ENCODE measurements at places on chromosomes 2 and 18.

DNA sequence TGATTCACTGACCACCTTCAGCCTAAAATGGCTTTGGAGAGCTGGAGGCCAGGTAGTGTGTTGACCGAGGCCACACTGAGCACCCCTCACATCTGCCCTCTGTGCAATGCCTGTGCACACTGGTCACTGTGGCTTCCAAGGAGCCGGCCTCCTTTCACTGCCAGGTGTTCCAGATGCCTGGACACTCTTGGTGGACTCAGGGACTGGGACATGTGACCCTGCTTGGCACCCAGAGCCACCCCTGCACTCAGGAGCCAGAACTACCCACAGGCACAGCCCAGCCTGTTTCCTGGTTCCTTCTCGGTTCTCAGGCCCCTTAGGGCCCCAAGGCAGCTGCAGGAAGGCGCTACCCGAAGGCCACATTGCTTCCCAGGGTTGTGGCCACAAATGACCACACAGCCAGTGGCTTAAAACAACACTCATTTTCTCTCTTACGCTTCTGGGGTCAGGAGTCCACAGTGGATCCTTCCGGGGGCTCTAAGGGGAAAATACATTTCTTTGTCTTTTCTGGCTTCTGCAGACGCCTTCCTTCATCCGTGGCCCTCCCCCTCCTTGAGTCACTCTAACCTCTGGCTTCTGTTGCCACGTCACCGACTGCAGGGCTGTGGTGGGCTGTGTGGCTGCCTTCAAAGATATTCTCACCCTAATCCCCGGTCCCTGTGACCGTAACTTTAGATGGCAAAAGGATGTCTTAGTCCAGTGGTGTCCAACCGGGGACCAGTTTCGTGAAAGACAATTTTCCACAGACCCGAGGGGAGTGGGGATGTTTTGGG, 78.6 kb downstream of the ASB1 start:
- no peak for DNase-seq

DNA sequence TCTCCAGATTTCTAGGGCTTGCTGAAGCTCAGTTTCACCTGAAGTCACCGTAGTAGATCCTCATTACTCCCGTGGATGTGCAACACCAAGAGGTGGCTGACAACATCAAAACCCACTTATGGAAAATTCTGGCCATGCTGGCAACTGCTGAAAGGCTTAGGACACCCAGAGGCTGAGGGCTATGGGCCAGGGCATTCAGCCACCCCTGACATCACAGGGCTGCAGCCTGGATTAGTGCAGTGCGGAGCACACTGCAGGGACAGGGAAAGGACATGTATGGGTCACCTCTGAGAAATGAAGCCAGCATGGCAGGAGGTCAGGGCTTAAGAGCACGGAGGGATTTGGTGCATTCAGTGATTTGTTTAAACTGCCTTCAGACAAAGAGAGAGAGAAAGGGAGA, 300.6 kb downstream of the TDRD15 start:
- DNase-seq = no peak

- DNase-seq = no peak
Measured at GRCh38 chr2:159985656-159986055, 76.8 kb downstream of the PLA2R1 start.

DNA sequence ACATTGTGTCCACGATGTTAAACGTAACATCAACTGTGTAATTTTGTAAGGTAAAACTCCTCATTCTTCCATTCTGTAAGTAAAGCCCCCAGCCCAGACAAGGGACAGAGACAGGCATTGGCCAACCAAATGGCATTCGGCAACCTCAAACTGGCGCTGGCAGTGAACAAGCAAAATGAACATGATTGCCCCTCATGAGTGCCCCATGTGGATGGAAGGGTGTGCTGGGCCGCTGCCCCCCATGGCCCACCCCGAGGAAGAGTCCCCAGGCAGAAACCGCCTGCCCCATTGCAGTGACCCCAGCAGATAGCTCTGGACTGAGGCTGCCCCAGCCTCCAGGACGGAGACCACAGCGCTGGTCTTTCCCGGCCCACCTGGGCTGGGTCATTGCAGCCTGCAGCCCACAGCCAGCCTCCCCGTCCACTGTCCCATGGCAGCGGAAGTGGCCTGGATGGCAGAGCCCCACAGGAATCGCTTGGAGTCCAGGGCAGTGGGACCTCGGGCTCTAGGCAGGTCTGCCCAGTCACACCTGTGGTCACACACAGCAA, 220.2 kb downstream of the HDAC4 start:
- DNase-seq = no peak

DNA sequence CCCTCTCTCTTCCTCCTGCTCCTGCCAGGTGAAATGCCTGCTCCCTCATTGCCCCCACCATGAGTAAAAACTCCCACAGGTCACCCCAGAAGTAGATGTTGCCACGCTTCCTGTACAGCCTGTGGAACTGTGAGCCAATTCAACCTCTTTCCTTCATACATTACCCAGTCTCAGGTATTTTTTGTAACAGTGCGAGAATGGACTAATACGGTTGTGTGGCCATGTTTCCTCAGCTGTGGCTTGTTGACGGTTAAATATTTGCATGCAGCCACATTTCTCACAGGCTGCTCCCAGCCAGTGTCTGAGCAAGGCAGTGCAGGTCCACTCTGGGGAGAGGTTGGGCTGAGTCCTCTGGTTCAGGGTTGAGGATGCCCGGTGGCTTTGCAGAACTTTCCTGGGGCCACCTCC, 27.8 kb upstream of the COPS8 start:
- no peak for DNase-seq

Measured in cerebellar cortex (tissue), 1 donor.